ENCODE measurements at places on chromosomes 6 and 20.

GRCh38 chr6:96610019-96610418 lies 47.1 kb downstream of the FHL5 start:
- no peak for DNase-seq

- DNase-seq: no peak
Observed at GRCh38 chr6:28876710-28877109, 47.1 kb downstream of the TRIM27 start.

- no peak for DNase-seq
Observed at GRCh38 chr6:167735951-167736288, 90.8 kb upstream of the AFDN start.

DNA sequence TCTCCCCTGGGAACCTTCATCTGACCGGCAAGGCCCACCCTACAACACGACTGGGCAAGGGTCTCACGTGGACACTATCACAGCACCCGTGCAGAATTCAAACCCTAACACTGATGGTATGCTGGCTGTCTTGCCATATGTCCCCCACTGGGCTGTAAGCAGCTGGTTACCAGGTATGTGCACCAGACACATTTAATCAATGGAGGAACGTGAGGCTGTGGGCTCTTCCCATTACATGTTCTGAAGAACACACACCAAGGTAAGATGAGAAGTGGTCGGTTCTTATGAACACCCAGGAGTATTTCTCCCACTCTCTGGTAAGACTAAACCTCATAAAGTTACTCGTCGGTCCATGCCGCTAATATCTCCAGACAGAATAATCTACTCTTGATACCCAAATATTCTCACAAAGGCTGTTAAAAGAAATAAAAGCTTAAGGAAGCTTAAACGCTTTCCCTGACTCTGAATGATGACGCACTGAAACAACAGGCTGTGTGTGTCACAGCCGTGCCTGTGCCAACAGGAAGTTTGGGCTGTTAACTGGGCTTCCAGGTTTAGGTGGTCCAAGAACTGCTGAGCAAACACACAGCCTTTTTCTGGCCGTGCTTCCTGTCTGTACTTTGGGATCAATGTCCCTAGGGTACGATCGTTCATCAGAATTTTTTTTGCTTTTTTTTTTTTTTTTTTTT lies 75.3 kb downstream of the SLC23A2 start:
- no peak for DNase-seq

DNA sequence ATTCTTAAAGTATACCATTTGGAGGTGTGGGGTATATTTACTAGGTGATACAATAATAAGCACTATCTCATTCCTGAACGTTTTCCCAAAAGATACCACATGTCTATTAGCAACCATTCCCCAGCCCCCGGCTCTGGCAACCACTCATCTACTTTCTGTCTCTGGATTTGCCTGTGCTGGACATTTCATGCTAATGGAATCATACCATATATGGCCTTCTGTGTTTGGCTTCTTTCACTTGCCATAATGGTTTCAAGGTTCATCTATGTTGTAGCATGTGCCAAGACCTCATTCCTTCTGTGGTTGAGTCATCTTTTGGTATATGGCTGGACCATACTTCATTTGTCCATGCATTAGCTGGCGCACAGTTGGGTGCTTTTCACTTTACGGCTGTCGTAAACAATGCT lies 39.7 kb downstream of the BCAS4 start:
- DNase-seq: no peak

DNA sequence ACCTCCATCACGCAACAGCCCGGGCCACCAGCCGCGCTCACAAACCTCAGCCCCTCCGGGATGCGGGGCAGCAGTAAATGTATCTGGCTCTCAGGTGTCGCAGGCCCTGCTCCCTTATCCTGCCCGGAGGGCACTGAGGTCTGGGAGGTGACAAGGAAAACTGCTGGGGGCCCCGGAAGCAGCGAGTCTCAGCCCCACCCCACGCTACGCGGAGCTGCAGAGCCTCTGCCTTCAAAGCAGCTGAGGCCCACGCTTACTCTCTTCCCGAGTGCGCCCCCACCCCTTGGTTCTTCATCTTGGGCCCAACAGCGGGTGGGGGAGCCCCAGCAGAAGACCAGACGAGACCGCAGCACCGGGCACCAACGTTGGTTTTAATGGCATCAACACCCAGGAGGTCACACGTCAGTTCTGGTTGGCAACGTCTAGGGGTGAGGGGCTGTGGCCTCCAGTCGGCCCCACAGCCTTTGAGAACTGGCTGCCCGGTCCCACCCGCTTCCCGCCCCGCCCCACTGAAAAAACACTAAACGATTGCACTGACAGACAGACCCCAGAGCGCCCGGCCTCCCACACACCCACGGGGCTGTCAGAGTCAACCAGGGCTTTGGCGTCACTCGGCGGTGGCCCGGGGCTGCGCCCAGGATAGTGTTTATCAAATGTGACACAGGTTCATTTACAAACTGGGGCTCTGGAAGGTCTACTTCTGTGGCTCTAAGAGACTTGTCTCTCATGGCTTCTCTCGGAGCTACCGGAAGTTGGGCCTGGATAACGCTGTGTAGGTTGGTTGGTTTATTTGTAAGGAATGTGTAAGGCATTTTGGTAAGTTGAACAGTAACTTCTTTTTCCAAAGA lies 43.7 kb downstream of the DSTN start:
- DNase-seq: no peak

- no peak for DNase-seq
Observed at GRCh38 chr6:34615574-34616226, 59.6 kb upstream of the SPDEF start.

- DNase-seq: no peak
Observed at GRCh38 chr6:42101186-42101657, 41.2 kb downstream of the C6orf132 start.

GRCh38 chr6:114000069-114000468 lies 29.1 kb upstream of the HDAC2 start:
- DNase-seq: no peak

DNA sequence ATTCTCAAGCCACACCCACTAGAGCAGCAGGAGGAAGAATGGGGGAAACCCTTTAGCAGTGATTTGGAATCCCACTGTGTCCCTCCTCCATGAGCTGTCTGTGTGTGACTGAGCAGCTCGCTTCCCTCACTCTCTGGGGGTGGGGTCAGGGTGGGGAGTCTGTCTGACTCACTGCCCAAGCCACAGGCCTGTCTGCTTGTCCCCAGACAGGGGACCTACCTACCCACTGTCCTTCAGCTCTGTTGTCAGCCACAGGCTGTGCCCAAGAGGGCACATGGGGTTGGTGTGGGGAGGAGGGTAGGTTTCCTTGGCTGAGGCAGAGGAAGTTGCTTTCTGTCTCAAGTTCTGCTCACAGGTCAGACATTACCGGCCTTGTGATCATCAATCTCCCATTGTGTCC lies 127.0 kb downstream of the MAFB start:
- no peak for DNase-seq

GRCh38 chr6:88856566-88856965 lies 106.9 kb downstream of the RNGTT start:
- no peak for DNase-seq

DNA sequence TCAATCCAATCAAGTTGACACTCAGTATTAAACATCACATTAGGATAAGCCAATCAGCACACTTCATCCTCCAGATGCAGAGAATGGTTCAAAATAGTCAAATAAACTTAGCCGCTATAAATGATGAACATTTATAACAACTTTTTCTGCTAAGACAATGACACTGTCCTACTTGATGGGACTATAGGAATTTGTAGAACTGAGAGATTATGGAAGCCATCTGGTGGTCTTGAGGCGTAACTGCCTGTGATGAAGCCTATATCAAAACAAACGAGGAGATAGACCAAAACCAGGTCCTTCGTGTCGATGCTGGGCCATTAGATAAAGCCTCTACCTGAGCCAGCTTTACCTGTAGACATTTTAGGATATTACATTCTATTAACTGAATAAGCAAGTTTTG lies 631.1 kb downstream of the COL12A1 start:
- no peak for DNase-seq

- no peak for DNase-seq
Observed at GRCh38 chr6:137893726-137894125, 26.7 kb downstream of the TNFAIP3 start.

DNA sequence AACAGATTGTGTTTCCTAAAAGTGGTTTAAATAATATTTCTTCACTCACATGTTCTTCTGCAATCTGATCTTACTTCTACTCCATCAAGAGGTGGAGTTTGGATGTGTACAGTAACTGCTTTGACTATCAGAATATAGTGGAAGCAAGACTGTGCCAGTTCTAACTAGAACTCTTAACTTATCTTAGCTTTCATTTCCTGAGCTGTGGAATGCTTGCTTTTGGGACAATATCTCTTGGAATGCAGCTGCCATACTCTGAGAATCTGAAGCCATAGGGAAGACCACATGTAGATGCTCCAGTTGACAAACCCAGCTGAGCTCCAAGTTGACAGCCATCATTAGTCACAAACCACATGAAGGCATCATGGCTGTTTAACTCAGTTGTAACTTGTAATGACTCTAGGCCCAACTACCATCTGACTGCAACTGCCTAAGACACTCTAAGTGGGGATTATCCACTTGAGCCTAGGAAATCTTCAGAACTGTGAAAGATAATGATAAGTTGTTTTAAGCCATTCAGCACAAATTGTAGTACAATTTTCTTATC lies 40.8 kb upstream of the MAN1A1 start:
- DNase-seq: no peak

DNA sequence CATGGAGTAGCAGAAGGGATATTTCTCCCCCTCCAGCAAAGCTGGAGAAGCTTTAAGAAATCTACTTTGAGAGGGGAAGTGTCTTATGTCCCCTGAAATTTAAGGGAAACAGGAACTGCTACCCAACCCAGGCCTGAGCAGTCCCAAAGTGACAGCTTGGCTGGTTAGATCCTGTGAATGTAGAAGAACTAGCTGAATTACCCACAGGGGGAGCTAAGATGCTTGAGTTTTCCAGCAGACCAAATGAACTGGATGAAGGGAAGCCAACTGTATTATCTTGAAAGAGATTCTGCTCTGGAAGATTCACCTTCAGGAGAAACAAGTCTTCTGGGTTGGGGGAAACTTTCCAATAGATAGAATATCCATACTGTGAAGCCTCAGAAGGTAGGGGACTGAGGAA lies 303.3 kb upstream of the MMS22L start:
- no peak for DNase-seq

DNA sequence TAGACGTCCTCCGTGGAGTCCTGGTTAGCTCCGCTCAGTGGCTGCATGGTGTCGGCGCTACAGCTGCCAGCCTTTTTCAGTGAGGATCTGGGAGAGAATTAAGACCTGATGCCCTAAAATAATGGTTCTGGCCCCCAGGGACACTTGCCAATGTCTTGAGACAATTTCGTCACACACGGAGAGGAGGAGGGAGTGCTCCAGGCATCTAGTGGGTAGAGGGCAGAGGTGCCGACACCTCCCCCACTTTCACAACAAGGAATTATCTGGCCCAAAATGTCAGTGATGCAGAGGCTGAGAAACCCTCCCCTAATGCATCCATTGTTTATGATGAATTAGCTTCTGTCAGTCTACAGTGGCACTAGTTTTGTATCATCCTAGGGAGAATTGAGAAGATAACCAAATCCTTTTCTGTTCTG lies 24.4 kb downstream of the TMEM181 start:
- DNase-seq: no peak

GRCh38 chr20:48236000-48236970 lies 451.0 kb upstream of the SULF2 start:
- no peak for DNase-seq

DNA sequence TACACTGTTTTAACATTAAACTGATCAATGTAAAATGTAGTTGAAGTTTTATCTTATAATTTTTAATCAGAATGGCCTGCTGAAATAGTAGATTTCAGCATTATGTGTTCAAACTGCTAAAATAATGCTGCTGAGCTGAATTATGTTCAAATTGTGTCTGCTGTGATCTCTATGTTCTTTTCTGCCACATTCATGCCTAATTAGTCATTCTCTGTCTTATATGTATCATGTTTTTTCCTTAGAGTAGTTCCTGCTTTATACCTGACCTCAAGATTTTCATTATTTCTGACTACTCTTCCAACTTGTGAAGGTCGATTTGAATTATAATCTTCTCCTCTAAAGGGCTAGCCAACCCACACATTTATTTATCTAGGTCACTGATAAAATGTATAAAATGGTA lies 476.7 kb upstream of the EPHA7 start:
- DNase-seq: no peak

GRCh38 chr6:6131492-6132109 lies 124.9 kb upstream of the NRN1 start:
- no peak for DNase-seq

All from occipital lobe (tissue), 3 donors.